ENCODE measurements at places on chromosomes 5 and 9.

DNA sequence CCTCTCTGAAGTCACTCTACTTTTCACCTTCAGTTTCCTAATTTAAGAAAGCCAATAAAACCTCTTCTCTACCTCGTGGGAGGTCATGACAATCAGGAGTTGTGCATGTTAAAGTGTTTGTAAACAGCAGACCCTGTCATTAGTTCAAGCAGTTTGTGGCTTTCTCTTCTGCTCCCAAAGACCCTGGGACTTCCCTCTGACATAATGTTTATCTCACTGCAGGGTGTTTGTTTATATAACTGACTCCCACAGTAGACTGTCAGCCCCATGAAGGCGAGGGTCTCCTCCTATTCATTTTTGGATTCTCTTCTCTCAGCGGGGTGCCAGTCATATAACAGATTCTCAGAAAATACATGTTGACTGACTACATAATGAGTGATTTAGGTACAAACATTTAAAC is 360.0 kb upstream of the ZNF462 start:
- no peak for DNase-seq

- no peak for DNase-seq
Observed at GRCh38 chr9:2356041-2356790, 265.4 kb upstream of the VLDLR start.

DNA sequence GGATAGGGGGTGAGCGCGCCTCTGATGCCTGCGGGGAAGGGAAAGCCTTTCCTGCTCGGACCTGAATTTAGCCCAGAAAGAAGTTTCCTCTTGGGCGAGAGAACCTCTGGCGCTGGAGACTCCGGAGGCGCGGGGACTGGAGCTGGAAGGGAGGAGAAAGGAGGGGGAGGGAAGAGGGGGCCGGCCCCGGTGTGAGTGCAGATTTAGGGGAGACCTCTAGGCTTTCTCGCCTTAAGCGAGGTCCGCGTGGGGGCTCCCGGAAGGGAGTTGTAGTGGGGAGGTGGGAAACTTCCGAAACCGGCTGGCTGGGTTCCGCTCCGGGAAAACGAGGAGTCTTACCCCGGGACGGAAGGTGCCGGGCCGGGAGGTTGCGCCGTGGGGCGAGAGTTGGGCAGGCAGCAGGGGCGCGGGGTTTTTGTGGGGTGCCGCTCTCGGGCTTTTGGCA is 1.3 kb downstream of the PCSK5 start:
- no peak for DNase-seq

- DNase-seq: no peak
Observed at GRCh38 chr5:10933121-10933520, 172.1 kb upstream of the DAP start.

- no peak for DNase-seq
Observed at GRCh38 chr5:164688437-164688836, 1183.0 kb downstream of the MAT2B start.

DNA sequence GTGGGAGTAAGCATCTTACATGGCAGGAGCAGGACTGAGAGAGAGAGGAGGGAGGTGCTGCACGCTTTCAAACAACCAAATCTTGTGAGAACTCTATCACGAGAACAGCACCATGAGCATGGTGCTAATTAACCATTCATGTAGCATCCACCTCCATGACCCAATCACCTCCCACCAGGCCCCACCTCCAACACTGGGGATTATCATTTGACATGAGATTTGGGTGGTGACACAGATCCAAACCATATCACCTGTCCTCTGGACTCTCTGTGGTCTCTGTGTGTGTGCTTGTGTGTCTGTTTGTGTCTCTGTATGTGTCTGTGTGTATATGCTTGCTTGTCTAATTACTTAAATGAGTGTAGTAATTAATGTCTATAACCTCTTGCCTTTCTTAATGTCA is 31.1 kb downstream of the SEC61B start:
- DNase-seq: no peak

GRCh38 chr5:141501761-141502160 is 12.9 kb downstream of the PCDHGC5 start:
- DNase-seq: no peak

DNA sequence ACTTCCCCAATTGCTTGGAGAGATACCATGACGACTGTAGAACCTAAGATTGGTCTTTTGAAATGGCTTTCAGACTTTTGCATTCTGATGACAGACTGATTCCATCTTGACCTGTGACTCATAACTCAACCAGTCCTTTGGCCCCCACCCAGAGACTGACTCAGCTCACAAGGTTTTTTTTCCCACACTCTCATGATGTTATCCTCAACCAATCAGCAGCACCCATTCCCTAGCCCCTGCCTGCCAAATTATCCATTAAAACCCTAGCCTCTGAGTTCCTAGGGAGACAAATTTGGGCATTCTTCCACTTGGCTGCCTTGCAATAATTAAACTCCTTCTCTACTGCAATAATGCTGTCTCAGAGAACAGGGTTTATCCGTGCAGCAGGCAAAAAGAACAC is 1263.3 kb upstream of the CDH9 start:
- no peak for DNase-seq

DNA sequence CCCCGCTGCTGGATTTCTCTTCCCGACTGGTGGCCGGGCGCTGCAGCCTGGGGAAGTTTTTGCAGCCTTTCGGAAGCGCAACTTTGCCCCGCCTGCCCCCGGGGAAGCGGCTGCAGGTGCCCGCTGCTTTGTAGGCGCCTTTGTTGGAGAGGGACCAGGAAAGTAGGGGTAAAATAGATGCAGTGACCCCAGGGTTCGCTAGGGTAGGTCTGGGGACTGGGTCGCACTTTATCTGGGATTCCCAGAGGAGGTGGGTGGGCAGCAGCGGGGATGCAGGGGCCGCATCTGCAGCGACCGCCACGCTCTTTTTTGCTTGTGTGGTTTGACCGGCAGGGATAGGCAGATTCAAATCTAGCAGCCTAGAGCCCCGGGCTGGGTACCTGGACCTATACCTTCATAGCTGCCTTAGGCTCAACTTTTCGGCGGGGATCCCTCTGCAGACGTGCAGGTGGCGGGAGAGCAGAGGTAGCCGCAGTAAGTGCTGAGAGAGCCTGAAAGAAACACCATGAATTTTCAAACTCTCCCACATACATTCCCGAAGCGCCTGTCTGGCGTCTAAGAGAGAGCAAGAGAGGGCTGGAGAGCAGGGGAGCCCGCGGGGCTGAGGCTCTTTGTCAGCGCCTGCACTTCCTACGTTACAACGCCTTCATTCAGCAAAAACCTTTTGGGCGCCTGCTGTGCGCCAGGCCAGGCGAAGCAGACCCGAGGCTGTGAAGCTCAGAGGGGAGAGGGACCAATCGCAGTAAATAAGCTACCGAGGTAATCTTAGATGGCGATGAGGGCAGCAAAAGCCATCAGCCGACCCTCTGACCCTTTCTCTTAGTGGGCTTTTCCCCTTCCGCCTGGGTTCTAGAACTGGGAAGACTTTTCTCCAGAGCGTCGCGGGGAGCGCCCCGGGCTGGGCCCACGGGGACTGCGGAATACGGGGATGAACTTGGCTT is 642 bp downstream of the SV2C start:
- no peak for DNase-seq

- no peak for DNase-seq
Observed at GRCh38 chr9:87681271-87682061, 44.5 kb upstream of the CTSL start.

DNA sequence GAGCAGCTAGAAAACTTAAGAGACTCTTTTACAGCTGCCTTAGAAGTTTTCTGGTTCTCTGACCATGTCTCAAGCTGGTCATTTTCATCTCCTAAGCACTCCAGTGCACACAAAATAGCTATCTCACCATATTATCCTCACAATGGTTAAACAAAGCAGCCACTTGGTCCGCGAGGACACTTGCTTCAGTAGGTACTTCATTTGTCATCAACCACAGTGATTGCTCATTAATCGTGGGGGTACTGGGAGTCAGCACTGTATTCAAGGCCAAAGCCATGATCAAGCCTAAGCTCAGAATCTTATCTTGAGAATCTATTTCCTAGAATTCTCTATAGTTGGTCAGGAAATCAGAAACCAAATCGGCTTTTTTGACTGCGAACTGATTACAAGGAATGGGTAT is 2.9 kb downstream of the ARL14EPL start:
- no peak for DNase-seq

DNA sequence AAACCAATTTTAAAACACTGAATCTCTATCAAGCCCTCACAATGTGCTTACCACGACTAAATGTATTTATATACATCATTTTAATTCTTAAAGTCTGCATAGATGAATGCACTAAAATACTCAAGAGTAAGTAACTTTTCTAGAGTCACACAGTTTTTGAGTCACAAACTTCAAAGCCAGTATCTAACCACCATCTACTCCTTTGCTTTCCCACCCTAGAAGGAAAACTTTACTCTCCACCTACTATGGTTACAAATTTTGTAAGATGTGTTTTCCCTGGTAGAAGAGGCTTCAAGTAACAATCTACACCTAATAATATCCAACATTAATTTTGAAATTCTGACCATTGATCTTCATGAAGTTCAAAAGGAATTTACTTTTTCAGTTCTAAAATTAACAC is 18.7 kb downstream of the ZFAND5 start:
- DNase-seq: no peak

GRCh38 chr9:4640027-4640426 is 22.1 kb upstream of the PLPP6 start:
- no peak for DNase-seq

GRCh38 chr9:35464141-35465025 is 25.5 kb upstream of the RUSC2 start:
- no peak for DNase-seq

GRCh38 chr5:9188131-9188530 is 357.7 kb downstream of the SEMA5A start:
- no peak for DNase-seq

DNA sequence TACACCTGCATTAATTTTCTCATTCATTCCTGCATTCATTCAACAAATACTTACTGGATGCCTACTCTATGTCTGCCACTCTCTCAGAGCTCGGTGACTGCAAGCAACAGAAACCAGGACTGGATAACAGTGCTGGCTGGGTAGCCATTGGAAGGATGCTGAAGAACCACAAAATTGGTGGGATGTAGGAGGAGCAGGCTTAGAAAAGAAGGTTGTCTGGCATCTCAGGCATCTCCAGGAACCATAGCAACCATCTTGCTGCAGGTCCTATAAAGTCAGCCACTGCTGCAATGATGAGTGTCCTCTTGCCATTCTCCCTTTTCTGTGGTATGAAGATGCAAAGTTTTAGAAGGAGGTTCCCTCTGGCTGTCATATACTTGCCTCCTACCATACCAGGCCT is 168.6 kb downstream of the FGF18 start:
- no peak for DNase-seq

- DNase-seq: no peak
Observed at GRCh38 chr5:53874409-53874808, 314.0 kb downstream of the NDUFS4 start.

DNA sequence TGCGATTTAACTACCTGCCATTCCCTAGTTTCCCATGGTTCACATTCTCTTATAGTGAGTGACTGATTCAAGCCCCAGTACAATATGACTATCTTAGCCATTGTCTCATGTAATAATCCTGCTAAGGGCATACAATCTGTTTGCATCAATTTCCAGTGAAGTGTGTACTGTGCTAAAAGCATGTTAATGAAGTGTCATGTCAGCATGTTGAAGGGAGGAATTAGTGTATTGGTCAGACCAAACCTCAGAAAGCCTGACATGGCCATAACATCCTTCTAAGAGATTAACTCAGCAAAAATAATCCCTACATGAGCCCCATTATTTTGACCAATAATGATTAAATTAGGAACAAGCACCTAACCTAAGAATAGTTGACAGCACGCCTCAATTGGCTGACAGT is 442.4 kb downstream of the ENC1 start:
- no peak for DNase-seq

DNA sequence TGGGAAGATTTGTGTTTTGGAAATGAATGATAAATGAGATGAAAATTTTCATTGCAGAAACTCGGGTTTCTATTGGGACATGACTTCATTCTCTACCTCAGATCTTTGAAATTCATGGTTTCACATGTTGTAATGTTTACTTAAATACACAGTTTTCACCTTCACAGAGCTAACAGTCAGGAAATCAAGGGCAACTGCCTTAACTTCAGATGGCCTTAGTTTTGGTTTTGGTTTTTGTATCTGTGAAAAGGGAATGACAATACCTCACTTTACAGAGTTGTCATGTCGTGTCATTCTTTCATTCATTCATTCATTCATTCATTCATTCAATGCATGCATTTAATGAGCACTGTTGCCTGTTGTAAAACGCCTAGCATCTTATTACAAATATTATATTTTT is 41.9 kb downstream of the NIM1K start:
- no peak for DNase-seq

DNA sequence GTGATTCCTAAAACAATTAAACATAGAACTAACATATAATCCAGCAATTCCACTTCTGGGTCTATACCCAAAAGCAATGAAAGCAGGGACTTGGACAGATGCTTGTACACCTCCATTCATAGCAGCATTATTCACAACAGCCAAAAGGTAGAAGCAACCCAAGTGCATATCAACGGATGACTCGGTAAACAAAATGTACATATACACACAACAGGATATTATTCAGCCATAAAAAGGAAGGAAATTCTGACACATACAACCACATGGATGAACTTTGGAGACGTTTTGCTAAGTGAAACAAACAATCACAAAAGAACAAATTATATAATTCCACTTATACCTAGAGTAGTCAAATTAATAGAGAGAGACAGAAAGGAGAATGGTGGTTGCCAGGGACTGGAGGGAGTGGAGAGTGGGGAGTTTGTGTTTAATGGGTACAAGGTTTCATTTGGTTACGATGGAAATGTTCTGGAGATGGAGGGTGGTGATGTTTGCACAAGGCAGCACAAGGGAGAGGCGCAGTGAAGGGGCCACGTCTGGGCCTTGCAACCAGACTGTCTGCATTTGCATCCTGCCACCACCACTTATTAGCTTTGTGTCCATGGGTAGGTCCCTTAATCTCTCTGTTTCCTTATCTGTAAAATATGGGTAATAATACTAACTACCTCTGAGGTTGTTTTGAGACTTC is 36.3 kb upstream of the RLN1 start:
- DNase-seq: no peak

DNA sequence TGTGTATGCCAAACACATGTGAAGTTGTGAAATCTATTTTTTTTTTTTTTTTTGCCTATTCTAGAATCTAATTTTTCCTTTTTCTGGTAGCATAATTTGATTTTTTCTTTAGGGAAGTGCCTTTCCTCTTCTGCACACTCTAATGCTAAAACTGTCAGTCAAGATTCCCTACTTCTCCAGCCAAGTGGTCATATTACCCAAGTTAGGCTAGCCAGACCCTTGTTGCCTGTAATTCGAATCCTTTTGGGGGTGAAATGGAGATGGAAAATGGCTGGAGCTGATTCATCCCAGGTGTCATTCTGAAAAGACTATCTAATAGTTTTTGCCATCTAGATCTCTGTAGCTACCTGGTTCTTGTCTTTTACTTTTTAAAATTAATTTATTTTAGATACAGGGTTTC is 24.8 kb upstream of the UBAP1 start:
- DNase-seq: no peak

- no peak for DNase-seq
Observed at GRCh38 chr5:117203584-117203983, 629.0 kb upstream of the SEMA6A start.

- no peak for DNase-seq
Observed at GRCh38 chr5:176388003-176388443, 375 bp downstream of the NOP16 start.

Data from activated CD8-positive, alpha-beta memory T cell treated with anti-CD3 and anti-CD28 coated beads for 4 hours (primary cell).